Osteoblast (primary cell): ENCODE measurements at places on chromosomes 13 and 19. TPM values are rescaled to one million over a fixed set of nuclear protein-coding genes. Genes with fewer than 3 reads are reported as not detected.

Gene IGSF23
- total RNA-seq: not detected in 2 replicates

Gene STOML3
- total RNA-seq: not detected in 2 replicates

DNA sequence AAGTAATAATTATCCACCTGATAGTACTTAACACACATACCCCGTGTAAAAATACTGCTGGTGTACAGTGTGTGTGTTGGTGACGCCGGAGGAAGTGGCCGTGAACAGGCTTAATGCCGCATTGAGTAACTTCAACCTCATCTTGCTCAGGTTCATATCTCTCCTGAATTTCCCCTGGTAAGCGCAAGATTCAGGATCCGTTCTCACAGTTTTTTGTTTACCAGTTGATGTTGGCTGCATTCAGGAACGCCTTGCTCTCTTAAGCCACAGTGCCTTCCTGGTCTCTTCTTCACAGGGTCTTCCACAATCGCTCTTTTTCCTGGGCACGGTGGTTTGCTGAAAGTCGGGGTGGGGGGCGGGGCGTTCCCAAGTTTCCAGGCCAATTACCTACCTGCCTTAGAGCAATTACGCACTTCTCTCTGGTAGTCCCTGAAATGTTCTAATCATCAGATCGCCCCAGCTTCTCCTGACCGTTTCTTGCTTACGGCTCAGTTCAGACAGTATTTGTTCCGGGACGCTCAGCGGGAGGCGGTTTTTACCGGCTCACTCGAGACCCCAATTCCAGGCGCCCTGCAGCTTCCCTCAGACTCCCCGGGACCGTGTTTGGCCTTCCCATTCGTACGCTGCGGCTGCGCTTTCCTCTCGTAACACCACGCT, 706 bp upstream of the DNAJC3 start:
- peak; percentile 73 for DNase-seq

DNA sequence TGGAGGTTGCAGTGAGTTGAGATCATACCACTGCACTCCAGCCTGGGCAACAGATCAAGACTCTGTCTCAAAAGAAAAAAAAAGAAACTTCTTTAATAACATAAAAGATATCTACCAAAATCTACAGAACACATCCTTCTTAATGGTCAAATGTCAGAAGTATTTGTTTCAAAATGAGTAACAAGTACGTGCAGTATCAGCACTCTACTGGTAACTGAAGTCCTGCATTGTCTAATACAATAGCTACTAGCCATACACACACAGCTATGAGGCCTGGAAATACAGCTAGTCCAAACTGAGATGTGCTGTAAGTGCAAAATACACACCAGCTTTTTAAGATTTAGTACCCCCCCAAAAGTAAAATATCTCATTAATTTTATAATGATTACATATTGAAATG, 88.1 kb downstream of the TSC22D1 start:
- DNase-seq: no peak

DNA sequence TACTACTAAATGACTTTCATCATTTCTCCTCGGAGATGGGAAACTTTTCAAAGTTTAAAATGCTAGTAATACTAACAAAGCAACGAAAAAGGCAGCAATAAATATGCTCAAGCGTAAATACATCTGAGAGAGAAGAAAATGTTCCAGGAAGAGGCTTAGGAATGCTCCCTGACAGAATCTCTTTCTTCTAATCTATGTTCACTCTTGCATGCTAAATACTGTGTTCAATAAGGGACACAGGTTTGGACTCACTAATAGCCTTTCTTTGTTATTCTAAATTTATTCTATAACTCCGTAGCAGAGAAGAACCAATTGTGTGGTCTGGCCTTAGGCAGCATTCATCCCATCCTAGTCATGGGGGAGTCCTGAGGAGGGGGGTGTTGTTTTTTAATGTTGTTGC, 823.0 kb downstream of the PCDH9 start:
- DNase-seq: peak; percentile 27

- no peak for DNase-seq
These were observed 290.0 kb downstream of the MZT1 start for GRCh38 chr13:72437458-72437857.

DNA sequence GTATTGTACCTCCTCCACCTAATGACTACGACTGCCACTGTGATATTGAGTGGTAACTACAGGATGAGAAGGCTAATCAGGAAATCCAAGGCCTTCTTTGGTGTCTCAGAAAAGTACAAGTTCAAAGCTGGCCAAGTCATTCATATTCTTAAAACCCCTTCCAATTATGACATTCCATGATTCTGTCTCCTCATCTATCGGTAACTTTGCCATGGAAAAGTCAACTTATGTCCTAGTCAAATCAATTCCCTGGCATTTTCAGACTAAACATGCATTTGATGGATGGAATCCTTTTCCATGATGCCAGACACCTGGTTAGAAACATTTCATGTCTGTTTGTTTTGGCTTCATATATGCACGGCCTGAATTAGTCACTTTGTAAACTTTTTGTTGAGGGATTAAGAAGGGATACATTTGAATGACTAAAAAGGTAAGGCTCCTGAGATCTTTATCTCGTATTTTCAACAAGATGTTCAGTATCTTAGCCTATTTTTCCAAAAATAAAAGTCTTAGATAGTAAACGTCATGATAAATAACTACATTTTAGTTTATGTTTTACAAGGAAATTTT, 186.5 kb downstream of the NHLRC3 start:
- no peak for DNase-seq

DNA sequence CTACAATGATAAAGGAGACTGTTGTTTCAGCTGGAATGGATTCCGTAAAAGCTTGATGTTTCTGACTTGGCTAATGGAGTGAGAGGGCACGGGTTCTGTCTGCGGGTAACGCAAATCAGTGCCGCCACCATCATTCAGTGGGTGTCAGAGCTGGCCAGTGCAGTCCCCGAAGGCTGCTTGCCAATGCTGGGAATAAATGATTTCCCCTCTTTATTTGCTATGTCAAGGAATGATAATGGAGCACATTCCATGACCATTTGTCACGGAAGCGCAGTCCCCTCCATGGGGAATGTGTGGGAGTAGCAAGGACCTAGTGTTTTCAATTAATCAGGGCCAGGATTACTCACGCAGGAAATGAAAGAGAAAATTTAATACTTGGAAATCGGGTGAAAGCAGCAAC, 899.3 kb downstream of the UQCRFS1 start:
- no peak for DNase-seq

- no peak for DNase-seq
These were observed 83.1 kb downstream of the AKAP11 start for GRCh38 chr13:42355092-42355485.

GRCh38 chr19:52206481-52206880, 16.6 kb downstream of the PPP2R1A start:
- no peak for DNase-seq

DNA sequence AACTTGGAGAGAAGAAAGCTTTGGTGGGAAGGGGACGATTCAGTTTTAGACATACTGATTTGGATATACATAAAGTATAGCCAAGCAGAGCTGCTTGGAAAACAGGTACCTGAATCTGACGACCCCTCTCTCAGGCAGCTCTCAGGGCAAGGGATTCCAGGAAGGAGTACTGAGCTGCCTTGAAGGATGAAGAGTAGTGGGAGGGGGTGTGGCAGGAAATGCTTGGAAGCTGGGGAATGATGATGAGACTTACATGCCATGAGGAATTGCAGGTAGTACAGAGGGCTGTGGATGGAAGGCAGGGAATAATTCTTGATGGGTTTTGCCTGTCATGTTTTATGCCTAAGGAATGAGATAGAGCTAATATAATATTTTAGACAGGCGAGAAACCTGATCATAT, 38.7 kb downstream of the HTR2A start:
- no peak for DNase-seq

DNA sequence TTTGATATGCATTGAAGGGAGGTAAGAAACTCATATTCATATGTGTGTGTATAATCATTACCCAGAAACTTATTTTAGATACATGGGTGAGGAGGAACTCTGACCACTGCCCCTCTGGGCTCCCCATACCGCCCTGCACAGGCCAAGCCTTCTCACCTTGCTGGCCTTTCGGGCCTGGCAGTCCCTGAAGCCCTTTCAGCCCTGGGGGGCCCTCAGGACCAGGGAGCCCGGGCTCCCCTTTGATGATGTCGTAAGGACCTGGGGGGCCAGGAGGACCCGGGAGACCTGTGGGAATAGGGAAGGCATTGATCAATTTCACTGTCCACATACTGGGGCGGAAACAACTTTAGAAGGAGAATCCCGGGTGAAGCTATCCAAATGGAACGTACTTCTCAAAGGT, 142.3 kb downstream of the COL4A1 start:
- DNase-seq: no peak

GRCh38 chr13:48975856-48976575, at the start of gene FNDC3A:
FNDC3A (plus strand) TSS chr13:48975912; CDS start chr13:49006191, 30,279 bp downstream.
- peak; percentile 96 for DNase-seq

- DNase-seq: peak; percentile 55
These were observed 1.1 kb downstream of the SLC15A1 start for GRCh38 chr13:98751367-98751782.
